ENCODE measurements at places on chromosomes 2 and 18.

GRCh38 chr2:235543128-235543750, 49.4 kb downstream of the AGAP1 start:
- peak; percentile 57 for DNase-seq

GRCh38 chr2:101718993-101719571, 21.6 kb downstream of the MAP4K4 start:
- DNase-seq = peak; percentile 65

GRCh38 chr2:177666408-177666807, 273.8 kb downstream of the AGPS start:
- DNase-seq = peak; percentile 23

- DNase-seq = peak; percentile 87
These were observed 302.9 kb downstream of the LRRTM1 start for GRCh38 chr2:80001701-80002101.

DNA sequence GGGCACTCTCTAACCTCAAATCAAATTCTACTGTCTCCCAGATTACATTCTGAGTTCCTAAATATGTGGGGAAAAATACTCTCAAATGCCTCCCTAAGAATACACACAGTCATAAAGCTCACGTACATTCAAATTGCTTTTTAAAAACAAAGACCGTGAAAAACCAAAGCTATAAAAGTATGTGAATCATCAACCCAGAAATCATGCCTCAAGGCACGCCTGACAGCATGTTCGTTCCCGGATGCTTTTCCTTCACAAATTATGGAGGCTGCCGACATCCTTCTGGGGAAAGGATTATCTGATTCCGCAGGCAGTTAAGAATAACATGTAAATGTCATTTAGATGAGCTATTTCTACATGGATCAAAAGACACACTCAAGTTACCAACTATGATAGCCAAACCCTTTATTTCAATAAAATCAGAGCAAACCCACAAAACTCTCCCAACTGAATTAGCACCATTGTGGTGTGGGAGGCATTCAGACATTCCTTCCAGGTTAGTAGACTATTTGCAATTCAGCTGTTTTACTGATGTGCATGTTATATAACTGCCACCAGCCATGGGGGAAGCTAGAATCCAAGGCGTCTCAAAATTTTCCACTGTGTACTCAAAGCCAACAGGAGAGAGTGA, 398.2 kb upstream of the TRIB2 start:
- DNase-seq = peak; percentile 97

GRCh38 chr2:134253804-134254203, at the start of gene MGAT5:
Gene MGAT5, plus strand, starts transcription at chr2:134254072. Its CDS starts 332 bp downstream, at chr2:134254404.
- DNase-seq = no peak

DNA sequence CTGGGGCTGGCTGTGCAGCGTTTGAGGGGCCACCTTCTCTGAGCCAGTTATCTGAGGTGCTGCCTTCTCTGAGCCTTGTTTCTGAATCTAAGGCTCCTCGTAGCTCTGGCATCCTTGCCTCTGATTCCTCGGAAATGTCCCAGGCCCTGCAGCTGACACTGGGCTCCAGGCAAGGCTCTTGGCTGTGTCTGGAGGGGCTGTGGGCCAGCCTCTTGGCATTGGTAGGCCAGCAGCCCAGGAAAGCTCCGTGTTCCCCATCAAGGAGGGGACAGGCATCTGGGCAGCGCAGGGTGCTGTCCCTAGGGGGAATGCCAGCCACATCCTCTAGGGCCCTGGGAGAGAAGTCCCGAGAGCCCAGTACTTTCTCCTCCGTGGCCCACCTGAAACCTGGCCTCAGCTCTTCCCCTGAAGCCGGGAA, 40.7 kb upstream of the TAF1B start:
- no peak for DNase-seq

DNA sequence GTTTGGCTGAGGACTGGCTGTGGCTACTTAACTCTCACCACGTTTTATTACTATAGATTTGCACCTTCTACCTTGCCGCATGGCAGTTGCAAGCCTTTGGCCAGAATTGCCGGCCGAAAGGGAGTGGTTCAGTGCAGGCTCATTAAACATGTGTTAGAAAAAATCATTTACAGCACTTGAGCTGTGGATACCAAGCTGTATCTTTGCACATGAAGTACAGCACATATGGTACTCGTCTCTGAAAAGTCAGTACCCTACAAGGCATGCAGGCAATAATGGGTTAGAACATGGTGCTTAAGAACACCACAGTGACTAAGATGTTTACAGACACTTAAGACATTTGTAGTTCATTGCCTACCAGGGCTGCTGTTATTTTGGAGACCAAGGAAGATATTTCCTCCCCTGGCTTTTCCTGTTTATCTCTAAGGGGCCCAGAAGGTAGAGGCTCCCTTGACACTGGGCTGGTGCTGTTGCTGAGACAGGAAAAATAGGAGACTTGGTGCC, 103.1 kb downstream of the ZNF532 start:
- DNase-seq = no peak

- DNase-seq = no peak
These were observed 60.7 kb upstream of the HDAC4 start for GRCh38 chr2:239461291-239462190.

- DNase-seq = no peak
These were observed 127.2 kb downstream of the FHOD3 start for GRCh38 chr18:36424741-36425142.

GRCh38 chr18:23735021-23735464, 45.8 kb downstream of the LAMA3 start:
- peak; percentile 33 for DNase-seq

DNA sequence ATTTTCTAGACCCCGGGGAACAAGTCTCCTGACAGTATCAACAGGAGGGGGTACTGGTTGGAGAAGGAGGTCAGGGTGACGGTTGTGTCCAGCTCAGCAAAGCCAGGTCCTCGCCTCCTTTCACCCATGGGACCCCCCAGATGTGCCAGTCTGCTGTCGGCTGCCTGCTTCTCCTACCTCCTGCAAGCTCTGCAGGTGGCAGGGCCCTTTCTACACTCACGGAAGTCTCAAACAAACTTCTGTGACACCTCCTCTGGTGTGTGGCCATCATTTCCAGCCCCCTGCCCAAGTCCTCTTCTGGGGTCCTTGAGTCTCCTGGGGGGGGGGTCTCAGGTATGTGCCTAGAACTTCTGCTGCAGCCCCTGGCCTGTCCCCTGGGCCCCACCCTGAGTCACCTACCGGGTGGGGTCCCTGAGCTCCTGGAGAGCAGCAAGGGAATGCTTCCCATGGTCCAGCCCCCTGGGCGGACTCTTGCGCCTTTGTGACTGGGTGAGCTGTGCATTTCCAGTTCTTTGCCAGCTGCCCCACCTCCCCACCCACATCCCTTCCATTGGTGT, 12.8 kb downstream of the SH3RF3 start:
- no peak for DNase-seq

DNA sequence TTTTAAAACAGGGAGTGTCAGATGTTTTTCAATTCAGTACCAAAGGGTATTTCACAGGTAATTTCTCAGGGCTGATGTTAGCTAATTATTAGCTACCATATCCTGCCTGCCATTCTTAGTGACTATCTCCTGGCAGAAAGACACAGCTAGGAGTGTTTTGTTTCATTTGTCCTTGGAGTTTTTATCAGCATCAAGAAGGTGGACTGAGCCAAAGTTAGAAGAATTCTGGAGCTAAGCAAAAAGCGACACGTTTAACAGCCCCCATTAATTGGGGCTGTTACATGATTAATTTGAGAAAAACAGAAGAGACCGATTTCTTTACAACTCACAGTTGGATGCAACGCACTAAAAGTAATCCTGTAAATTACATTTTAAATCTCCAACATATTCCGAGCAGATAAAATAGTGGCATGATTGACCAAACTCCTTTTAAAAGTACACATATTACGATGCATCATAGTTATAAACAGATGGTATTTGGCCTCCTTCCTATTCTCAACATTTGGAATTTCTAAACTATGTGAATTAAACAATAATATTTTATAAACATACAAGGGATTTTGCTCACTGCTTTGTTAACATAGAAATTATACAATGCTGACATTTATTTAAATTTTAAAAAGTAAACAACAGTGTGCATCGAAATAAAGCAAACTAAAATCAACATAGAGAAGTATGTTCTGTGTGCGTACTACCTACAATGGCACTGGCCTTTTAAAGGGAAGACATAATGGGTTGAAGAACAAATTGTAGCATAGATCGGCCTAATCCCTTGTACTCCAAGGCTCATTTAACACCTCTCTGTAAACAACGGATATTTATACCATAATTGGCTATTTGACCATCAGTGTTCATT, 585.1 kb downstream of the ZEB2 start:
- DNase-seq = no peak

GRCh38 chr2:147575106-147575505, 269.7 kb upstream of the ACVR2A start:
- no peak for DNase-seq

Measured in fibroblast of skin of right biceps (primary cell).